Left ventricle myocardium superior (tissue), 1 donor: ENCODE measurements at places on chromosomes 3 and 15. TPM values are rescaled to one million over a fixed set of nuclear protein-coding genes. Genes with fewer than 3 reads are reported as not detected.

The ROPN1 gene
- not detected for total RNA-seq

The CCR4 gene
- not detected for total RNA-seq

GRCh38 chr3:52240059-52240885 lies 1.3 kb upstream of the TWF2 start:
- DNase-seq, result peak; percentile 53

DNA sequence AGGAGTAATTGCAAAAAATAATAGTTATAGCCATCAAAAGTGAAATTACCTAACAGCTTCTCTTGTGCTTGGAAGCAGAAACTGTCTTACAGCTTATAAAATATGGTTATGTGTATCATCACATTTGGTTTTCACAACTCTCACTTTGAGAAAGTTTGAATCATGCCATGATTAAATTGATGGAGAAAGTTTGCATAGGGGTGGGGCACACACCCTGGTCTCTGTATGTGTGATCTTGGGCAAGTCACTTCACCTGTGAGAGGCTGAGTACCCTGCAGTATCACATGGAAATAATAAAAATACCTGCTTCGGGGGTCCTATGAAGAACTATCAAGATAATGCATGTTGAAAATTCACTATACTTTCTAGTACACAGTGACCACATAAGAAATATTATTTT lies 471.4 kb downstream of the RAP2B start:
- no peak for DNase-seq

- no peak for DNase-seq
Measured at GRCh38 chr3:184129012-184129411, 6.1 kb upstream of the EIF2B5 start.
